ENCODE measurements at places on chromosomes 13 and 19.

DNA sequence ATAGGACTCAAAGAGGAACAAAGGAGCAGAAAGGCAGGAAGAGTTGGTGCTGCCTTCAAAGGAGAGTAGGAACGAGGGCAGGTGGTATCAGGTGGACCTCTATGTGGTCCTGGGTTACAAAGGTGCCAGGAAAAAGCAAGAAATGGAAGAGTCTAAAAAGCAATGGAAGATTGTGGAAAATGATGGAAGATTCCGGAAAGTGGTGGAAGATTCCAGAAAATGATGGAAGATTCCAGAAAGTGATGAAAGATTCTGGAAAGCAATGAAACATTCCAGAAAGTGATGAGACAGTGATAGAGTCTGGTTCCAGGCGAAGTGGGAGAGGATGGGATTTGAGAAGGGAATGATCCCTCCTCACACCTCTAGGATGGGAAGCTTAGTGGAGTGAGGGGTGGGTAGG lies 55.3 kb downstream of the ZNF557 start:
- no peak for DNase-seq

- no peak for DNase-seq
These were observed 406.2 kb downstream of the SUCLA2 start for GRCh38 chr13:47594833-47595232.

DNA sequence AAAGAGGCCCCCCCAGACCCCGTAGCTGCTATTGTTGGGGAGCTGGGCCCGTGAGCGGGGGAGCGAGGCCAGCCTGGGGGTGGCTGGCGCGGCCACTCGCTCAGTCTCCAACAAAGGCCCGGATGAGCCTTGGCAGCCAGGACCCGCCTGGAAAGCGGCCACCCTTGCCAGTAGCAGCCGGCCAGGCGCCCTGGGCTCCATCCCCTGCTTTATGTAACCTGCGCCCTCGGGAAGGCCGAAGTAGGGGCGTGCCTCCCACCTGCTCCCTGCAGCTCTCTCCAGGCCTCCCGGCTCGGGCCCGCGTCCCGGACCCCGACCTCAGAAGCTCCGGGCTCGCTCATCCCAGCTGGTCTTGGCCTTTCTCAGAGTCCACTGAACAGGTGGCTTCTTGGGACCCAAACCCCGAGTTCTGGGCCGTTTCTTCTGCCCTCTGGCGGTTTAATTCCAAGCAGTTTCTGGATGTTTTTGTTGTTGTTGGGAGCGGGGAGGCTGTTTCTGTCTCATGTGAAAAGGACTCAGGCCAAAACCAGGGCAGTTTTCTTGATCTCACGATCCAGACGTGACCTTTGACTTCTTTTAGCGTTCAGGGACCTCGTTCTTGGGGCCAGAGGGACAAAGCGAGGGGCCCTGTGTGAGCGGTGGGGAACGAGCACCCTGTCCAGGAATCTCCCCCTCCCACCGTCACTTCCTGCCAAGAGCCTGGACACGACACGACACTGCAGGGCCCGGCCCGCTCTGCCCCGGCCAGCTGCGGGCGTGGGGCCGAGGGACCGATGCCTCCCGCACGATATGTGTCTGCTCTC lies 1.2 kb downstream of the CDC34 start:
- DNase-seq = no peak

GRCh38 chr13:30718661-30719524 lies 16.4 kb upstream of the ALOX5AP start:
- DNase-seq = no peak

DNA sequence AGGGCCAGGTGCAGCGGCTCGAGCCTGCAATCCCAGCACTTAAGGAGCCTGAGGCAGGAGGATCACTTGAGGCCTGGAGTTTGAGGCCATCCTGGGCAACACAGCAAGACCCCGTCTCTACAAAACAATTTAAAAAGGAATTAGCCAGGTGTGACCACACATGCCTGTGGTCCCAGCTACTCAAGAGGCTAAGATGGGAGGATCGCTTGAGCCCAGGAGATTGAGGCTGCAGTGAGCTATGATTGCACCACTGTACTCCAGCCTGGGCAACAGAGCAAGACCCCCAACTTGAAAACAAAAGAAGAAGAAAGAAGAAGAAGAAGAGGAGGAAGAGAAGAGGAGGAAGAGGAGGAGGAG lies 47.7 kb downstream of the LATS2 start:
- no peak for DNase-seq

GRCh38 chr19:16367261-16367683 lies 42.6 kb downstream of the KLF2 start:
- no peak for DNase-seq

DNA sequence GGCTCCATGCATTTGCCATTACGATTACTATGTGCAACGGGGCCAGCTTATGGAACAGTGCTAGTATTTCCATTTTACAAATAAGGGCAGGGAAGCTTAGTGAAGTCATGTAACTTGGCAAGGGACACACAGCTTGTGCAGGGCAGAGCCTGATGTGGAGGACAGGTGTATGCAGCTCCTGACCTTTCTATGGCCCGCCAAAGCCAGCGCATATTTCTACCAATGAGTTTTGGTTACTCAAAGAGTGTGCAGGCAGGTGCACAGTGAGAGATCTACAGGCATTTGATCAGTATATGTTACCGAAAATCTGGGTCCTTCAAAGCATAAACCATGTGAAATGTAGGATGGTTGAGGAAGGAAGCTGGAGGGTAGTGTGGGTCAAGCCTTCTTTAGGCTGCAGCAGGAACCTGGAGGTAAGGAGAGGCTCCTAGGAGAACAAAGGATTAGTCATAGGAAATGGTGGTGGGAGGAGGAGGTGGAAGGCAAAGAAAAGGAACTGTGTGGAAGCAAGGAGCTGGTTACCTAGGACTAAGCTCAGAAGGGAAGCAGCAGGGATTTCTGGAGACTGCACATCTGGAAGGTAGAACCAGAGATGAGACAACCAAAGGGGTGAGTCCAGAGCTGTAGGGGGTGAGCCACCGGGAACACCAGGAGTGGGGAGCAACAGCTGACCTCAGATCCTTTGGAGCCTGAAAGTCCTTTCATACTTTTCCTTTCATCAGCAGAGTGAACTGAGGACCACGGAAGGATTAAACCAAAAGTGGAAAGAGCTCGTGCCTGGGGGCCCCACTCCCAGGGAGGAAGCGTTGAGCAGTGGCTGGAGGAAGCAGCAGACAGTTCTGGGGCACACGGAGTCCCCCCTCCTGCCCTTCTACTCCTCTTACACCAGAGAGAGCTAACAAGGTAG lies 4.2 kb upstream of the PDX1 start:
- DNase-seq = no peak

- DNase-seq = no peak
These were observed 119.9 kb upstream of the PCDH17 start for GRCh38 chr13:57511603-57512002.
